ENCODE measurements at places on chromosomes 11 and 22. TPM values are rescaled to one million over a fixed set of nuclear protein-coding genes. Genes with fewer than 3 reads are reported as not detected.
A peak's percentile ranks its signal among the peaks of the same experiment; 100 is the strongest.

GRCh38 chr11:14258221-14258935 lies 100.6 kb downstream of the RRAS2 start:
- no peak for DNase-seq

CATSPERZ gene
- not detected for total RNA-seq

DNA sequence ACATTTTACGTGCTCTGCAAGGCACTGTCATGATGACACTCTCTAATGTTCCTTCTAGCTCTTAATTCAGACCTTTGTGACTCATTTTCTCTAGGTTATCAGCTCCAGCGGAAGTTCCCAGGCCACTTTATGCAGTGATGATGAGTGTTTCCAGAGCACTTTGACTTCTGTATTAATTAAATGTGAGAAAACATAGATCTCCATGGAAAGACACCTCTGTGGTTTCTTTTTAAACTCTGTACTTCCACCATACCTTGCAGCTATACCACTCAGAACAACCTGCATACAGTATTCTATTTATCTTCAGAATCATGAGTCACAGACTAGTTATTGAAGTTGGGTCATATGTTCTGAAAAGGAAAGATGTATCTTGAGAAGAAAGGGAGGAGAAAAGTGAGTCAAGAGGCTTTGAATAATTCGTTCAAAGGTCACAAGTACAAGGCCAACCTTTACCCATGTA lies 175.6 kb upstream of the TENM4 start:
- no peak for DNase-seq

- DNase-seq: no peak
Measured at GRCh38 chr11:115660030-115660805, 156.0 kb upstream of the CADM1 start.

OR51I1 gene
- total RNA-seq: not detected

- DNase-seq: peak; percentile 49
Measured at GRCh38 chr11:78000193-78000592, 5.7 kb upstream of the INTS4 start.

DNA sequence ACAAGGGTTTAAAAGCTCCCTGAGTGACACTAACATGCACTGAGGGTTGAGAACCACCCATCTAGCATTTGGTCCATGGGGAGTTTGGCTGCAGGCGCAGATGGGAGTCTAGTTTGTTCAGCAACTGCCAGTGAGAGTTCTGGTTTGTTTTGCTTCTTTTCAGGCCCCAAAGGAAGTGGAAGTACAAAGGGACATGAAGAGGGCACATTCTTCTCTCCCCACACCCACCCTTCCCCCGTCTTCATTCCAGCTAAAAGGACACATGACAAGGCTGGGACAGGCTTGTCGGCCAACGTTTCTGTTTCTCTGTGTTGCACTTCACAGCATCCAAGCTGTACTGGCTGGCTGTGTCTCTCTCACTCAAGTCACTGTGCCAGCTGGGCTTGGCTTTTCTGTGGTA lies 8.2 kb upstream of the ENDOD1 start:
- no peak for DNase-seq

MPPED2 gene
- 1.1 TPM for total RNA-seq

DNA sequence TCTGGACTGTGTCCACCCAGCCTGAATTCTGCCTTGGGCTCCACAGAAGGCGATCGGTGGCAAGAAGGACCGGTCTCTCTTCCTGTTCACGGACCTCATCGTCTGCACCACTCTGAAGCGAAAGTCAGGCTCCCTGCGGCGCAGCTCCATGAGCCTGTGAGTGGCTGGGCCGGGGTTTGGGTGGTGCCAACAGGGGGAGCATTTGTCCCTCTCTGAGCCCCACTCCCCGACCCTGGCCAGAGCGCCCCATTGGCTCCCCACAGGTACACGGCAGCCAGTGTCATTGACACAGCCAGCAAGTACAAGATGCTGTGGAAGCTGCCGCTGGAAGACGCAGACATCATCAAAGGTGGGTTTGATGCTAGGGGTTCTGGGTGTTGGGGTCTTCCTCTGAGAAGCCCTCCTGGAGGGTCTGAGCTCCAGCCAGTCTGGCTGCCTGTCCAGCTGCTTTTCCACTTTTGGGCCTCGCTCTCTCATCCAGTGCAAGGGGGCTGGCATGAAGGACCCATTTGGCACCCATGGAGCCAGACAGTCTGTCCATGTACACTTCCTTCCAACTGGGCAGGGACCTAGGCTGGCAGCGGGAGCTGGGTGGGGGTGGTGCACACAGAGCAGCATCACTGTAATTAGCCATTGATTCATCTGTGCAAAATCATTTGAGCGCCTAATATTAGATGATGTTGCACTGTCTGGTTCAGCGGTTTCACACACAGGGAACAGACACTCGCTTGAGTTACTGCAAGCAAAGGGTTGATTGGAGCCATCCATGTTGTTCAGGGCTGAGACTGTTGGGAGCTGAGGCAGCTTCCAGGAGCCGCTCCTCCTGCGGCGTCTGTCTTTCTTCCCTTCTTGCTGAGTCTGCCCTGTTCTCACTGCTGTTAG lies 19.0 kb upstream of the RELT start:
- DNase-seq: no peak

DNA sequence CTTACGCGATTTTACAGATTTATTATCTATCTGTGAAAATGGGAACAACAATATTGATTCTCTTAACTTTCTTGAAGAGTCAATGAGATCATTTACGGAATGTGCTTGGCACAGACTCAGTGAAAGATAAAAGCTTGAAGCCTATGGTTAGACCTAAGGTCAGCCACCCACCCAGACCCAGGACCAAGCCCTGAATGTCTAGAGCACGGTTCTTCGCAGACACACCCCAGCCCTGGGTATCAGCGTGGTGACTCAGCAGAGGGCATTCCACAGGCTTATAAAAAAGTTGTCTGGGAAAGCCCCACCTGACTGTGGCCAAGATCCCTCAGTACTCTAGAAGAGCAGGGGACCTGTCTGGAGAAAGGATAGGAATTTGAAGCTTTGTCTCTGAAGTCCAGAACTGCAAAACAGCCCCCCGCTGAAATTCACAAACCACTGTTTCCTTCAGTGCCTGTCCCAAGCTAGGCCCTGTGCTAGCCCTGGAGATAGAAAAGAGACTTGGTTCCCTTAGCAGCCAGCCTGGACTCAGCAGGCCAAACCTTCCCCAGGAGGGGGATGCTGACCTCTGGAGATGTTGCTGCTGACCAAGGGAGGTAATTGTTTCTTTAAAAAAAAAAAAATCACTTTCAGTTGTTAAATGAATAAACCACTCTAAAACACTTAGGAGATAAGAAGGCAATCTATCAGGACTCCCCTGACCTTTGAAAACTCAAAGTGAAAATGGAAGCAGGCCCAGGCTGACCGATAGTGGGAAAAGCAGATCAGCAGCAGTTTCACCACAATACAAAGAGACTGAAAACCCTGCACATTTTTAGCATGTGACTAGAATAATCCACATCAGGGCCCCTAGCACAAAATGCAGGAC lies 114.0 kb downstream of the ABTB2 start:
- DNase-seq: no peak

- no peak for DNase-seq
Measured at GRCh38 chr22:32509045-32509444, 34.4 kb downstream of the FBXO7 start.

GRCh38 chr11:132357811-132358572 lies 987.6 kb downstream of the NTM start:
- DNase-seq: no peak

GRCh38 chr11:64928957-64929356 lies 4.5 kb downstream of the PPP2R5B start:
- DNase-seq: no peak

CARNS1 gene
- 0.28 TPM for total RNA-seq

DNA sequence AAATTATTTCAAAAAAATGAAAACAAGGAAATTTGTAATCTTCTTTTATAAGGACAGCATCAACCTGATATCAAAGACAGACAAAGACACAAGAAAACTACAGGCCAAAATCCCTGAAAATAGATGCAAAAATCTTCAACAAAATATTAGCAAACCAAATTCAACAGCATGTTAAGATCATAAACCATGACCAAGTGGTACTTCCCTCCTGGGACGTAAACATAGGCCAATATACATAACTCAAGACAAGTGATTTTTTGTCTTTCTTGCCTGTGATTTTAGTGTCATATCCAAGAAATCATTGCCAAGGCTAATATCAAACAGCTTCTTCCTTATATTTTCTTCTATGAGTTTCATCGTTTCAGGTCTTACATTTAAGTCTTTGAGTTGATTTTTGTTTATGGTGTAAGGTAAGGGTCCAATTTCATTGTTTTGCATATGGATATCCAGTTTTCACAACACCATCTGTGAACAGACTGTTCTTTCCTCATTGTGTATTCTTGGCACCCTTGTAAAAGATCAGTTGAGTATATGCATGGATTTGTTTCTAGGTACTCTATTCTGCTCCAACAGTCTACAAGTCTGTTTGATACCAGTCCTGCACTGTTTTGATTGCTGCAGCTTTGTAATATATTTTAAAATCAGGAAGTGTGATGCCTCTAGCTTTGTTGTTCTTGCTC lies 50.0 kb downstream of the SBF2 start:
- no peak for DNase-seq

DNA sequence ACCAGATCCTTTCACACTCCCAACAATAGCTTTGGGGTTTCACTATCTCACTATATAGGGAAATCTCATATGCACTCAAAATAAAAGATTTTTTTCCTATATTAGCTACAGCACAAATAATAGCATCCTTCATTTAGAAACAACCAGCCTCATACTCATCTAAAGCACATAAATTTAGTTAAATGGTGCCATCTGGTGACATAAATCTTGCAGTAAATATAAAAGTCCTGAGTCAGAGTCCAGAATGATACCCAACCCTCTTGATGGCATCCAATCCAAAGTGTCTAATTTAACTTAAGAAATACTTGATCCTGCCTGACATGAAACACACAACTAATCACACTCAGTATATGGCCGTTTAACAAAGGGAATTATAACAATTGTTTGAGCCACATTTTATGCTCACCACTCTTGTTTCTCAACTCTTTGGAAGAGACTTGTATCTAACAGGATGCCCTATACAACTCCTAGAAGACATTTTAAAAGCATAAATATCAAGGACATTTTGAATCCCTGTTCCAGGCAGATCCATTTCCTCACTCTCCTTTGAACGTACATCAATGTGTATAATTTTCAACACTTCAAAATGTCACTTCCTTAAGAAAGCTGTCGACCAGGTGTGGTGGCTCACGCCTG lies 36.2 kb downstream of the DLG2 start:
- DNase-seq: no peak

DNA sequence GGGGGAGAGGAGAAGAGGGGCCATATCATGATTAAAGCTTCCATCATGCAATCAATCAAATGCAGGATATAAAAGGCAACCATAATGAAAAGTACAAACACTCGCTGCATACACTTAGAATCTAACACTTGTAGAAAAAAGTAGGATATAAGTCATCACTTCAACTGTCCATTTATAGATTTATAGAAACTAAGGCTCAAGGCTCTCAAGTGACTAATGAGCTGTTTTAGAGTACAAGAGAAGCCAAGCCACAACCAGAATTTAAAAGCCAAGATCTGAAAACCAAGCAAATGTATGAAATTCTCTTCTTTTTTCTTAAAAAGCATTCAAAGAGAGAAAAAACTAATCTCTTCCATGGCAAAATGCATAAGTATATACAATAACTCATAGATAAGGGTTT lies 160.2 kb upstream of the BLID start:
- no peak for DNase-seq

- no peak for DNase-seq
Measured at GRCh38 chr22:44403602-44404329, 91.0 kb upstream of the SHISAL1 start.

DNA sequence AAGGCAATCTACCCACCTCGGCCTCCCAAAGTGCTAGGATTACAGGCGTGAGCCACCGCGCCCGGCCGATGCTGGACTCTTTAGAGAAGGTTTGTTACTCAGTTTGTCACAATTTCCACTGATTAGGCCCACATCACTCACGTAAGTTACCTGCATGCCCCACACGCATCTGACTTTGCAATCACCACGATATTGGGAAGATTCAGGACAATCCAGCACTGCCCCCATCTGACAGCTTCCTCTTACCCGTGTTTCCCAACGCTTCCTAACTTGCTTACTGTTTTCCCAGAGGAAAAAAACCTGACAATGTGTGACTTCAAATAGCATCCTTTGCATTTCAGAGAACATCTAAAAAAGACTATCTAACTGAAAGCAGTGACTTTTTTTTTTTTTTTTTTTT lies 21.8 kb upstream of the EIF3M start:
- no peak for DNase-seq

DNA sequence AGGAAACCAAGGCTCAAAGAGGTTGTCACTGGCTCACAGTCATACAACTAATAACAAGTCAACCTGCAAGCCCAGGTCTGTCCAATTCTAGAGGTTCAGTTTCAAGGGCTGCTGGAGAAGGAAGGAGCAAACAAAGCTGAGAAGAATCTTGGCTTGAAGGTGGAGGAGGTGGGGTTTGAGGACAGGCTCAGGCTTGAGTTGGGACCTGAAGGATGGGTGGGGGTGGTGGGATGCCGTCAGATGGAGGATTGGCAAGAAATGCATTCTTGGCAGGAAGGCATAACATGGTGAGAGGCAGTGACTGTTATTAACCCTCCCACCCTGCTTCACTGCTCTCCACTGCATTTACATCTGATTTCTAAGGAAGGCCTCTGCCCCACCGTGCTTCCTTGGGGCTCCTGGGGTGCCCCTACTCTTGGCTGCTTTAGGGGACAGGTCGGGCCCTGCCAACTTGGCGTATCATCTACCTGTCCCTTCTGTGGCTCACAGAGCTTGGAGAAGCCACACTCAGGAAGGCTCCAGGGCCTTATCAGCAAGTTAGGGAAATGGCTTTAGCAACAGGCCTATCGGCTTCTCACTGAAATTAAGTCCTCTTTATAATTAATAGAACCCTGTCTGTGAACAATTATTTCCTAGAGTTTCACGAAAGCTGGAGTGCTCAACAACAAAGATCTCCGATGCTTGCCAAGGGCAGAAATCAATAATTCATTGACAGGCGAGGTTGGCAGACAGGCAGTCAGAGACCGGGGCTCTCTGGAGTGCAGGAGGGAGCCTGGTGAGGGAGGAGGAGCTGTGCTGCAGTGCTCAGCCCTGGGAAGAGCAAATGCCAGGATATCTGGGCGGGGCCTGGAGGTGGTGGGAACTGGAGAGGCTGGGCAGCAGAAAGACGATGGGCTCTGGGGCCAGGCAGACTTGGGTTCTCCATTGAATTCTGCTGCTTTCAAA lies 84.9 kb upstream of the NARS2 start:
- DNase-seq: no peak

GRCh38 chr11:32065865-32066629 lies 24.8 kb upstream of the RCN1 start:
- DNase-seq: no peak

FAM83F gene
- total RNA-seq: 0.51 TPM

GRCh38 chr11:102097186-102097585 lies 13.1 kb upstream of the YAP1 start:
- DNase-seq: no peak

KCNJ4 gene
- total RNA-seq: not detected

CCDC87 gene
- 1.0 TPM for total RNA-seq

DNA sequence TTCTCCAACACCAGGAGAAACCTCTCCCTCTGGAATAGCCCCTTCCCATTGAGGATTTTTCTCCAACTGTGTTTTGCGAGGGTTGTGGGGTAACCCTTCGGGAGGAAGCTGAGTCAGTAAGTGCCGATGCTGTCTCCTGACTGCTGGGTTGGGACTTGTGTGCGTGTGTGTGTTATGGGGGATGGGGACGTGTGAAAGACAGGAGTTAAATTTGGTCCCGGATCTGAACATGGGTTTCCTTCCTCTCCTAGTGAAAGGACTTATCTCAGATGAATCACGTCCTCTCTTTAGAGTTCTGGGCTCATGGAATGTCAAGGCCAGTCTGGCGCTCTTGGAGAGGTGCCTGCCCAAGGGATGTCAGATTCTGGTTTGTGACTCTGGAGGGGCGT lies 33.3 kb downstream of the KIAA1671 start:
- no peak for DNase-seq
